Right renal cortex interstitium (tissue), 3 donors: ENCODE measurements at places on chromosomes 16 and 17.

- no peak for DNase-seq
These were observed 41.4 kb downstream of the DDX19A start for GRCh38 chr16:70388006-70388680.

GRCh38 chr17:71482625-71483024 lies 638.2 kb upstream of the SOX9 start:
- DNase-seq = no peak

GRCh38 chr17:42647778-42648177 lies 11.3 kb upstream of the TUBG2 start:
- DNase-seq = no peak

DNA sequence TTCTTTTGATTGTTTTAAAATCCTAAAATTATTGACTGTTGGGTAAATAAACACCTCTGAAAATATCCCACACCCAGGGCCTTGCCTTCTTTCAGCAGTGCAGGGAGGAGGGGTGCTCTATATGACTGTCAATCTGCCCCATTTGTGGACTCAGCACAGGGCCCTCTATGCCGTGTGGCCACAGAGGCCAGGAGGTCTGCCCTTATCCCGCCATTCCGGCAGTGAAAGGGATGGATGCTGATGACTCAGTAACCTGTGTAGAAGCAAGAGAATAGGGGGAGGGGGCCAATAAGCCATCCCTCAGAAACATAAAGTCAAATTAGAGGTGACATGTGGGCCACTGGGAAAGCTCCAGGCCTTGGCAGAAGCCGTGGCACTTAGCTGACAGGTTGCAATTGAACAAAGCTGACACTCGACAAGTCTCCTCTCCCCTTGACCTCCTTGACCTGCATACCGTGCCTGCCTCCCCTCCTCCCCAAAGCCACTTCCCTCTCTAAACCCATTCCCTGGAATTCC lies 281.4 kb upstream of the DYNLRB2 start:
- DNase-seq = no peak
